ENCODE measurements at places on chromosomes 13 and 19.

GRCh38 chr13:96821381-96821780 lies 172.9 kb downstream of the OXGR1 start:
- no peak for DNase-seq
- no peak overlapping the region for H3K27ac ChIP-seq
- no peaks in the 10 kb centered on the region for H3K36me3 ChIP-seq
- no peaks in the 10 kb centered on the region for H3K27me3 ChIP-seq

GRCh38 chr13:110443622-110444225 lies 117.8 kb downstream of the RAB20 start:
- no peaks in the 10 kb centered on the region for H3K36me3 ChIP-seq
- no peak overlapping the region for H3K27ac ChIP-seq
- H3K27me3 ChIP-seq: no peaks in the 10 kb centered on the region
- DNase-seq: no peak
- no peaks in the 10 kb centered on the region for H3K4me1 ChIP-seq

- peak overlapping the region; percentile 100 for H3K27ac ChIP-seq
- peak; percentile 82 for DNase-seq
- peak overlapping the region; percentile 25 for H3K4me3 ChIP-seq
- H3K36me3 ChIP-seq: peaks cover 39% of the 10 kb centered on the region
- no peaks in the 10 kb centered on the region for H3K27me3 ChIP-seq
Measured at GRCh38 chr19:48186015-48186414, 15.5 kb downstream of the ZSWIM9 start.

- H3K4me3 ChIP-seq: no peak overlapping the region
- no peaks in the 10 kb centered on the region for H3K36me3 ChIP-seq
- DNase-seq: no peak
Measured at GRCh38 chr19:11735375-11735774, 3.4 kb downstream of the ZNF823 start.

- H3K27me3 ChIP-seq: no peaks in the 10 kb centered on the region
- no peak for DNase-seq
- no peak overlapping the region for H3K27ac ChIP-seq
- no peaks in the 10 kb centered on the region for H3K4me1 ChIP-seq
- H3K36me3 ChIP-seq: no peaks in the 10 kb centered on the region
Measured at GRCh38 chr13:80477661-80478443, 136.9 kb upstream of the SPRY2 start.

GRCh38 chr13:61727767-61728166 lies 312.1 kb upstream of the PCDH20 start:
- no peak overlapping the region for H3K4me3 ChIP-seq
- H3K27me3 ChIP-seq: no peaks in the 10 kb centered on the region
- no peaks in the 10 kb centered on the region for H3K36me3 ChIP-seq

GRCh38 chr19:35249146-35249847 lies 495 bp downstream of the LSR start:
- no peaks in the 10 kb centered on the region for H3K36me3 ChIP-seq
- H3K4me3 ChIP-seq: no peak overlapping the region
- no peak overlapping the region for H3K27ac ChIP-seq
- H3K4me1 ChIP-seq: no peaks in the 10 kb centered on the region
- no peak for DNase-seq
- no peaks in the 10 kb centered on the region for H3K27me3 ChIP-seq

- H3K4me1 ChIP-seq: no peaks in the 10 kb centered on the region
- H3K27me3 ChIP-seq: no peaks in the 10 kb centered on the region
- no peak overlapping the region for H3K27ac ChIP-seq
- no peak overlapping the region for H3K4me3 ChIP-seq
- no peak for DNase-seq
Measured at GRCh38 chr13:42702716-42703115, 78.7 kb upstream of the FAM216B start.

GRCh38 chr13:43054803-43055802 lies 31.7 kb downstream of the DNAJC15 start:
- H3K27ac ChIP-seq: peak overlapping the region; percentile 88
- H3K36me3 ChIP-seq: peaks cover 11% of the 10 kb centered on the region
- no peaks in the 10 kb centered on the region for H3K27me3 ChIP-seq

GRCh38 chr19:7851623-7852500 lies 21.8 kb downstream of the EVI5L start:
- H3K27ac ChIP-seq: no peak overlapping the region
- H3K4me3 ChIP-seq: no peak overlapping the region
- no peaks in the 10 kb centered on the region for H3K36me3 ChIP-seq
- H3K27me3 ChIP-seq: no peaks in the 10 kb centered on the region
- no peak for DNase-seq

- DNase-seq: no peak
- peaks cover 15% of the 10 kb centered on the region for H3K4me1 ChIP-seq
- H3K36me3 ChIP-seq: peaks cover 36% of the 10 kb centered on the region
- no peak overlapping the region for H3K4me3 ChIP-seq
Measured at GRCh38 chr19:49297403-49297802, 27.6 kb downstream of the SLC6A16 start.

DNA sequence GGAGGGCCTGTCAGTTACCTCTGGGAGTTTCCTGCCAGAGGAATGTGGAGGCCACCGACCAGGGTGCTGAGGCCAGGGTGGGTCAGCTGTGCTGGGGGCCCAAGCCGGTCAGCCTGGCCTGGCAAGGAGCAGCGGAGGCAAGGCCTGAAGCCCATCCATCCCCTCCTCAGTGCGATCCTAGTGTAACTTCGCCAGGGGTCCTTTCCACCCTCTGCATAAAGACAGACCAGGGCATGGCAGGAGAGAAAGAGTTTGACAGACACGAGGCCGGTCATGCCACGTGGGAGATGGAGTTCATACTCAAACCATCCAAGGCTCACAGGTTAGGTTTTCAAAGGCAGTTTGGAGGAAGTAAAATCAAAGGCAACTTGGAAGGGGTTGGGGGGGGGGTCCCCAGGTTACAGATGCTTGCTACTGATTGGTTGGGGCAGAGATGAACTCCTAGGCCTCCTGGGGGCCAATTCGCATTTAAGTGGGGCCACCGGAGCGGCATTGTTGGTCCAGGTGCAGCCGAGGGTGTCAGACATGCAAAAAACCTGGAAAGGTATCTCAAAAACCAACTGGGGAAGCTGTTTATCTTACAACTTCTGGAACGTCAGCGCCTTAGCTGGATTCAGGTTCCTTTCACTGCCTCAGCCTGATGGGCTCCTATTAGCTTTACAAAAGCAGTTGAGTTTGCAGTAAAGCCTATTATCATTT lies 36.8 kb upstream of the DPRX start:
- no peaks in the 10 kb centered on the region for H3K36me3 ChIP-seq
- no peak overlapping the region for H3K4me3 ChIP-seq
- H3K27ac ChIP-seq: no peak overlapping the region
- no peaks in the 10 kb centered on the region for H3K27me3 ChIP-seq
- DNase-seq: no peak

- no peak for DNase-seq
- H3K27ac ChIP-seq: no peak overlapping the region
- H3K36me3 ChIP-seq: peaks cover 4% of the 10 kb centered on the region
- no peaks in the 10 kb centered on the region for H3K27me3 ChIP-seq
- no peak overlapping the region for H3K4me3 ChIP-seq
- H3K4me1 ChIP-seq: peaks cover 26% of the 10 kb centered on the region
Measured at GRCh38 chr13:20831933-20832332, 58.2 kb upstream of the EEF1AKMT1 start.

DNA sequence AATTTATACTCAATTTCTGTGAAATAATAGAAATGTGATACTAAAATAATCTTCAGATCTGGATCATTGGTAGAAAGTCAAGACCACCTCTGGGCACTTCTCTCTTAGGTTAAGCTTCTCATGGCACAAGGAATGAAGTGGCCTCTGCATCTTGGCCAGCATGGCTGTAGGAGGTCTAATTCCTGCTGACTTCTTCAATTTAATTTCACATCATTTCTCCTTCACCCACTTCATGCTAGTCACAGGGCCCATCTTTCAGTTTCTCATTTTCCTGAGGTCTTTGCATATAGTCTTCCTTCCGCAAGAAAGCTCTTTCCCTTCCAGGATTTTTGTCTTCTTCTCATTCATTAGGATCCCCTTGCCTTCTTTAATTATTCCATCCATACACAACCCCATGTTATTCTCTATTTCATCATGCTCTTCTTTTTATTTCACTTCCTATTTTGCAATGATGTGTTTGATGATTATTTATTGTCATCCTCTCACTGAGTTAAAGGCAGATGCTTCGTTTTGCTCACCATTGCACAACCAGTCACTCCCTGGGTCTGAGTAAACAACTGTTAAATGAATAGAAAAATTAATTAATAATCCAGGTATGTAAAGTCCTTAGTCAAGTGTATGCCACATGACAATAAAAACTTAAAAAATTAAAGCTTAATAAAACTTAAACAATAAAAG lies 397.4 kb downstream of the SPRY2 start:
- H3K4me1 ChIP-seq: no peaks in the 10 kb centered on the region
- no peak overlapping the region for H3K27ac ChIP-seq
- no peak for DNase-seq
- no peak overlapping the region for H3K4me3 ChIP-seq

- H3K27me3 ChIP-seq: no peaks in the 10 kb centered on the region
- peak overlapping the region; percentile 80 for H3K4me3 ChIP-seq
- no peak for DNase-seq
Measured at GRCh38 chr19:47275791-47276461, 1.2 kb downstream of the INAFM1 start.

- H3K4me3 ChIP-seq: no peak overlapping the region
- no peaks in the 10 kb centered on the region for H3K27me3 ChIP-seq
- no peak overlapping the region for H3K27ac ChIP-seq
- H3K4me1 ChIP-seq: no peaks in the 10 kb centered on the region
- no peaks in the 10 kb centered on the region for H3K36me3 ChIP-seq
Measured at GRCh38 chr19:51009061-51009891, 7.9 kb upstream of the KLK8 start.

DNA sequence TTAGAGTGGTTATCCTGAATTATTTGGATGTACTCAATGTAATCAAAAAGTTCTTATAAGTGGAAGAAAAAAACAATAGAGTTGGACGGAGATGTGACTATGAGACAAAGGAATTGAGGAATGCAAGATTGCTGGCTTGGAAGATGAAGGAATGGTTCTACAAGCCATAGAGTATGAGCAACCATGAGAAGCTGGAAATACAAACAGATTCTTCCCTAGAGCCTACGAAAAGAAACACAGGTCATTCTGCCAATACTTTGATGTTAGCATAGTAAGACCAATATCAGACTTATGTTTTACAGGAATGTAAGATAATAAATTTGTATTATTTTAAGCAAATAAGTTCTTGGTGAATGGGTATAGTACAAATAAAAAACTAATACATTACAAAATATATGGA lies 249.2 kb downstream of the DIAPH3 start:
- H3K4me3 ChIP-seq: no peak overlapping the region
- no peak overlapping the region for H3K27ac ChIP-seq
- no peak for DNase-seq
- peaks cover 8% of the 10 kb centered on the region for H3K4me1 ChIP-seq

GRCh38 chr19:49489601-49490167 lies 2.3 kb downstream of the RPL13A start:
- H3K27ac ChIP-seq: peak overlapping the region; percentile 90
- peaks cover 19% of the 10 kb centered on the region for H3K4me1 ChIP-seq
- no peaks in the 10 kb centered on the region for H3K27me3 ChIP-seq
- peaks cover 45% of the 10 kb centered on the region for H3K36me3 ChIP-seq
- DNase-seq: peak; percentile 40

DNA sequence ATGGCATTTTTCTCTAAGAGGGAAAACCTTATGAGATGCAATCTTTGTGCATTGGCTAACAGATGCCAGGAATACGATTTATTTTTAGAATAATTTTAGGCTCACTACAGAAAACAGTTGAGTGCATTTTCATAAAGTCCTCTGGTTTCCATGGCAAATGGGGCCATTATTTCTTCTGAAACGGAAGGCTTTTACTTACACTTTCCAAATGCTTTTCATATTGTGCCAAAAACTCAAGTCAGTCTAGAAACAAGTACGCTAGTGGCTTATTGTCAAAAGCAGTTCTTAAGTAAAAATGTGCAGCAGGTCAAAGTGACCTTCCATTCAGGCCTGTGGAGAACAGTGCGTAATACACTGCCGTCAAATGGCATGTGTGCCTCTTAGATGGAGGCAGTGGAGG lies 628.7 kb downstream of the EFNB2 start:
- no peaks in the 10 kb centered on the region for H3K4me1 ChIP-seq
- H3K36me3 ChIP-seq: no peaks in the 10 kb centered on the region
- no peak overlapping the region for H3K27ac ChIP-seq
- no peak overlapping the region for H3K4me3 ChIP-seq

GRCh38 chr19:18223860-18224524 lies 2.2 kb downstream of the PDE4C start:
- H3K27ac ChIP-seq: no peak overlapping the region
- no peaks in the 10 kb centered on the region for H3K27me3 ChIP-seq
- H3K4me1 ChIP-seq: peaks cover 16% of the 10 kb centered on the region

GRCh38 chr19:3980353-3981251 lies 4.7 kb downstream of the EEF2 start:
- H3K4me3 ChIP-seq: no peak overlapping the region
- H3K36me3 ChIP-seq: peaks cover 82% of the 10 kb centered on the region
- peaks cover 11% of the 10 kb centered on the region for H3K4me1 ChIP-seq
- DNase-seq: no peak
- no peaks in the 10 kb centered on the region for H3K27me3 ChIP-seq

- no peak overlapping the region for H3K4me3 ChIP-seq
- DNase-seq: no peak
- no peaks in the 10 kb centered on the region for H3K27me3 ChIP-seq
Measured at GRCh38 chr13:81498969-81499368, 1158.0 kb upstream of the SPRY2 start.

- DNase-seq: no peak
- H3K36me3 ChIP-seq: no peaks in the 10 kb centered on the region
- H3K27me3 ChIP-seq: no peaks in the 10 kb centered on the region
- H3K4me1 ChIP-seq: no peaks in the 10 kb centered on the region
- no peak overlapping the region for H3K27ac ChIP-seq
Measured at GRCh38 chr13:51549050-51549449, 35.2 kb upstream of the WDFY2 start.

DNA sequence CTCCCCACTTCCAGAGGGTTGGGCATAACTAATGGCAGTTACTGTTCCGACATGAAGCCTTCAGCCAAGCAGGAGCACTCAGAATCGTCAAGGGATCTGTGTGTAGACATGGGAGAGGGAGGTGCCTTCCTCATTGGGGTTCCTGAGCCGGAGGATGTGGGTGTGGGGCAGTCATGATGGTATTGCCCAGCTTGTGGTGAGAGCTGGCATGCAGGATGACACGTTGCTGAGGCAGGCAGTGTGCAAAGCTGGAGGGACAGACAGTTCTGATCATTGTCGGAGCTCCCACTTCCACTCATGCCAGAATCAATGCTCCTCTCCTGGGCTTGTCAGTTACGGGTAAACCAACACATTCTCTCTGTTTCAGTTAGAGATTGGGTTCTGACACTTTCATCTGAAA lies 83.9 kb upstream of the TSC22D1 start:
- no peak overlapping the region for H3K4me3 ChIP-seq
- H3K27me3 ChIP-seq: no peaks in the 10 kb centered on the region
- no peaks in the 10 kb centered on the region for H3K36me3 ChIP-seq

GRCh38 chr19:6802336-6803035 lies 30.0 kb downstream of the VAV1 start:
- H3K27me3 ChIP-seq: no peaks in the 10 kb centered on the region
- peak overlapping the region; percentile 99 for H3K27ac ChIP-seq
- DNase-seq: peak; percentile 90
- H3K4me3 ChIP-seq: peak overlapping the region; percentile 56

- H3K36me3 ChIP-seq: no peaks in the 10 kb centered on the region
- no peak overlapping the region for H3K4me3 ChIP-seq
- H3K27me3 ChIP-seq: no peaks in the 10 kb centered on the region
- peaks cover 10% of the 10 kb centered on the region for H3K4me1 ChIP-seq
- no peak overlapping the region for H3K27ac ChIP-seq
Measured at GRCh38 chr19:35077411-35078223, 36.1 kb downstream of the HPN start.

Data from Karpas-422 (cell line).